ENCODE measurements at places on chromosomes 3 and 15.

- DNase-seq, result no peak
Measured at GRCh38 chr3:188449421-188449820, 295.5 kb downstream of the LPP start.

DNA sequence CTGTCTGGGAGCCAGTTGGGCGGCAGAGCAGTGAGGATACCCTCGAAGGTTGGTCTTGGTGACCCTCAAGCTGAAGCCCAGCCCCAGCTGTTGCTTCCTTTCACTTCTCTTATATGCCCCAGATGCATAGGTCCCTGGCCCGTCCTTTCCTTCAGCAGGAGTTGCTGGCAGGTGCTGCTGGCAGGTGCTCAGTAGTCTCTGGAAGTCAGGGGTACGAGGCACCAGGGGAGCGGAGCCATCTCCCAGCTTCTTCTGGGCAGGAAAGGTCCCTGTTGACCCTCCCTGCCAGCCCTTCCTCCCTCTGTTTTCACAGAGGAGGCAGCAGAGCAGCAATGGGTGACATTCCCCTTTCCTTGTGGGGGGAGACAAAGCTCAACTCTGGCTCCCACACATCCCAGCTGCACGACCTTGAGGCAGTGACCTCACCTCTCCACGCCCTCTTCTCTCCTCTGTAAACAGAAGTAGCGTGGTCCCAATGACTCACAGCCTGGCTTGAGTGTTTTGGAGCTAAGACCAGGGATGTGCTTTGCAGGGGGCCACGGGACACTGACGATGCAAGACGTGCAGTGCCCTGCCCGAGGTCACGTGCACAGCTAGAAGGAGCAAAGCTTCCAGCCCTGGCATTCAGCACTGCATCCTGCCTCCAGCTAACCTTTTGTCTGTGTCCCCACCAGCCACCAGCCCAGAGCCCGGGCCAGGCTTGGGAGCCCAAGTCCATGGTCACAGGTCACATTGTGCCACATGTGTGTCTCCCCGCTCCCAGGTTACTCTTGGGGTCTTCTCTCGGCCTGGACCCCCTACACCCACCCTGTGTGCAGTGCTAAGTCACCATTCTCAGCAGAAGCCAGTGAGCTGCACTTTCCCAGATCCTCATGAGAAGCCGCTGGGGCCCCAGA lies 49.7 kb downstream of the SLC6A6 start:
- DNase-seq, result peak; percentile 86

DNA sequence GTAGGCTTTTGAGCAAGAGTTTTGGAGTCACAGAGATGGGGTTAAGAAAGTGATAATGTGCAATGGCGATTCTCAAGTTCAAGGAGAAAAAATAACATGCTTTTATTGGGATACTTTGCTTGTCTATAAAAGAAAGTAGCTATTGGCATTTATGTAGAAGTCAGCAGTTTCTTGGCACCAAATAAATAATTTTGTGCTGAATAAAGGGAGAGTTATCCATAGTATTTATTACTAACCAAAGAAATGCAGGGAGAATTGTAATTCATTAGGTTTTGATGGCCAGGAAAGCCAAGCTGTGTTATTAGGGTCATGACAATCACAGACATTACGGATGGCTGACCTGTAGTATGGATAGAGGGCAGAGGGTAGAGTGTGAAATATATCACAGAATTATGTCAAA lies 33.1 kb downstream of the BTD start:
- DNase-seq, result no peak

- no peak for DNase-seq
Measured at GRCh38 chr3:13221491-13222061, 148.3 kb upstream of the IQSEC1 start.

- DNase-seq, result no peak
Measured at GRCh38 chr3:72320955-72321303, 527.3 kb downstream of the SHQ1 start.

DNA sequence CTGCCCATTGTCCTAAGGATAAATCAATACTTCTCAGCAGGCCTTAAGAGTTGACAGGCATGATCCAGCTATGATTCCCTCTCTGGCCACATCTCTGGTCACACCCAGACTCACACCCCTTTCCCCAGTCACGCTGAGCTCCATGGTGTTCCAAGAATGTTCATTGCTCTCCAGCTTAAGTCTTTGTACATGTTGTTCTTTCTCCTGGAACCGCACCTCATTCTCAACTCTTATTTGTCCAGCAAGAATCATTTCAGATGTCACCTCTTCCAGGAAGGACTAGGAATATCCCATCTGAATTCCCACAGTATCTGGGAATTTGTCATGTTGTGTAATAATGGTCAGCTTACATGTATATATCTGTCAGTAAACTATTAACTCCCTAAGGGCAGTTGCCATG lies 118.3 kb upstream of the GALNT15 start:
- DNase-seq, result no peak

DNA sequence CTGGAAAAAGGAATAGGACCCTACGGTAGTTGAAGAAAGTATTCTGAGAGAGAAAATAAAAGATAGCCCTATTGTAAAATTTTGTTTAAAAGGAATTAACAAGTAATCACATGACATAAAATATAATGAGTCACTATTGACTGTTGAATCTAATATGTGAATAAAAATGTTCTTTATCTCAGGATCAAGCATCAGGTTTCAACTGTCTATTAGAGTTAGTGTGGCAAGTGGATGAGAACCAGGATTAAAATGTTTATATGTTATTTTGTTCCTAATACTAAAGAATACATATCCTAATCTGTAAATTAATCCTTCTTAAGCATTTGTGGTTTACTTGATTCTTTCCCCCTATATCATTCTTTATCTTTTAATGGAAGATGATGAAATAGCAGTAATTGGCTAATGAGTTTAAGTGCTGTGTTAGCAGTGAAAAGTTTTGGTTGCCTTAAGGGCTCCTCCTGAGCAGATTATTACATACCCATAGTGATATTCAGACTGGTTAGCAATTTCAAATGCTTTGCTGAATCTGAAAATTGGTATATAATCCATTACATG lies 101.8 kb upstream of the BCHE start:
- DNase-seq, result no peak

GRCh38 chr3:72964633-72965032 lies 32.0 kb upstream of the PPP4R2 start:
- no peak for DNase-seq

DNA sequence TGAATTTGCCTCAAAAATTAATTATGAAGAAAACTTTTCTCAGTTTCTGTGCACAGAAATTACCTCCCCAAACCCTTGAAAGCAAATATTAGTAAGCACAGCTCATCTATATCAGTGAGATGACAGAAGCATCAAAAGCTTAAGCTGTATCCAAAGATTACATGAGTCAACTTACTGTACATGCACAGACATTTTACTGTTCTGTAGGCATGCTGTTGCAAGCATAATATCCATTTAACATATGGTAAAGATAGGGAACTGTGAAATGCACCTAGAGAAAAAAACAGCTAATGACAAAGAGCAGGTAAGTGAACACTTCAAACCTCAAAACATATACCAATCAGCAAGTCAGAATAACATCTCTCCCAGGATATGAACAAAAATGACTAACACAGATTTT lies 20.9 kb downstream of the SHOX2 start:
- DNase-seq, result no peak

- DNase-seq, result peak; percentile 65
Measured at GRCh38 chr3:4322635-4323034, 19.5 kb downstream of the SETMAR start.

All from GM04504 (cell line).